ENCODE measurements at places on chromosomes 3 and 15.
A peak's percentile ranks its signal among the peaks of the same experiment; 100 is the strongest.

DNA sequence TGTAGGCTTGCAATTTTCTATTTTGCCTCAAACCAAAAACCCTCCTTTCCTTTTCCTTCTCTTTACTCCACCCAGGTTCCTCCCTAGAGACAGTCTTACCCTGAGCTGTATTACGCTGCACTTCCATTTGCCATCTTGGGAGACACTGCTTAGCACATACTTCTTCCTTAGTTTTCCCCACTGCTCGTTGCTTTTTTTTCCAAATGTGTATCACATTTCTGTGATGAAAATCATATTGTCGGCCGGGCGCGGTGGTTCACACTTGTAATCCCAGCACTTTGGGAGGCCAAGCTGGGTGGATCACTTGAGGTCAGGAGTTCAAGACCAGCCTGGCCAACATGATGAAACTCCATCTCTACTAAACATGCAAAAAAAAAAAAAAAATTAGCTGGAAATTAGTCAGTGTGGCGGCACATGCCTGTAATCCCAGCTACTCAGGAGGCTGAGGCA lies 29.5 kb downstream of the POPDC2 start:
- no peak for DNase-seq

GRCh38 chr3:123066896-123067688 lies at the start of gene PDIA5:
TSS of gene PDIA5 (plus strand) at chr3:123067025. CDS start at chr3:123067165, 140 bp downstream.
- peak; percentile 87 for DNase-seq

- no peak for DNase-seq
Measured at GRCh38 chr15:90870354-90871138, 2.2 kb downstream of the FURIN start.

DNA sequence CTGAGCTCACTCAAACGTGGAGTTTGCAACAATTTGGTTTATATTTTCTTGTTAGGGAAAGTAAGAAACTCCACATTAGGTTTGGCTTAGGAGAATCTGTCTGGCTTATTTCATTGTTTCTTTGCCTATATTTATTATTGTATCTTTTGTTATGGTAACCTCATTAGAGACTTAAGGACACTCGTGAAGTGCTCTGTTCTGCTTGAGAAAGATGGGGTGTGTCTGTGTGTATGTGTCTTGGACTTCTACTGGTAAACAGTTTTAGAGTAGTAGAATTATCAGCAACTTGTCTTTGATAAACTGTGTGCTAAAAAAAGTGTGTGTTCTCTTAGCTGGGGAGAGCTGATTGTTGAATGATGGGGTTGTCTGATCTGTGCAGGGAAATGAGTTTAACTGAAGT lies 306.5 kb downstream of the RBMS3 start:
- DNase-seq: no peak

- no peak for DNase-seq
Measured at GRCh38 chr3:101950510-101950909, 101.2 kb downstream of the NFKBIZ start.

GRCh38 chr15:85886309-85886811 lies 91.6 kb upstream of the KLHL25 start:
- DNase-seq: no peak

- DNase-seq: no peak
Measured at GRCh38 chr3:177102553-177102952, 94.7 kb downstream of the TBL1XR1 start.

DNA sequence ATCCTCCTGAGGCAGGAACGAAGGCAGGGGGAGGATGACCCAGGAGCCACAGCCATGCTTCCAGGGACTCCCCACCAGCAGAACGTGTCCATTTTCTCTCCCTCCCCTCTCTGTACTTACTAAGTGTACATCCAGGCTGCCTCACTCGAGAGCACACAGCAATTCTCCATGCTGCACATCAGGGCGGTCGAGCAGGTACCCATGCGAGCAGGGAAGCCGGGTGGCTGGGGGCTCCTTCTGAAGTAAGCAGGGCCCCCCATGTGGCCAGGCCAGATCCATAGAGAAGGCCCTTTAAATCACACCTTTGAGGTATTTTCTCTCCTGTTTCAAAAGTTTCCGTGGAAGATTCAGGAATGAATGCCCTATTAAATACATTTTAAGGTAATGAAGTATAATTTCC lies 41.2 kb upstream of the SLC6A11 start:
- DNase-seq: no peak

DNA sequence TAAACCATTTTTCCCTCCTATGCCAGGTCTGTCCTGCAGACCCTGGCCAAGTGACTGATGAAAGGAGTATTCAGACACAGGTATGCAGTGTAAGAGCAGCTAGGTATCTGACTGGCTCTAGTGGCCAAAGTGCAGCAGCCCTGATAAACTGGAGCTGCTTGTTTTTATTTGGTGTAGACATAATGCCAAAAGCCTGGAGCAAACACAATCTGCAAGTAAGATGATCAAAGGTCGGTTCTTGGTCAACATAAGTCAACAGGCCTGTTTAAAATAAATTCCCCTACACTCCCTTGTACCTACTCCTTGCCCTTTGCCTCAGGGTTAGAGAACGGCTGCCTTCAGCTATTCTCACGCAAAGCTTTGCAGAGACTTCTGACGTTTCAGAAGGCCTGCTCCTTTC lies 1003.1 kb downstream of the ZPLD1 start:
- DNase-seq: no peak

DNA sequence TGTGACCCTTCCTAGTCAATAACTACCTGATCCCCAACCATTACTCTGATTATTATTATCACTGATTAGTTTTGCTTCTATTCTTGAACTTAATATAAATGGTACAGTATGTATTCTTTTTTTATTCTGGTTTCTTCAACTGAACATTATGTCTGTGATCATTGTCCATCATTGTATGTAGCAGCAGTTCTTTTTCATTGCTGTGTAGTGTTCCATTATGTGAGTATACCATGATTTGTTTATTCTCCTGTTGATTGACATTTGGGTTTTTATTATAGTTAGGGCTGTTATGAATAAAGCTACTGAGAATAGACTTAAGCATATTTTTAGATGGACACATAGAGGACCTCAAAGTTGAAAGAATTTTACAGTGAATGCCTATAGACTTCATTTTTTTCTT lies 2.7 kb downstream of the KIF15 start:
- DNase-seq: no peak

GRCh38 chr3:71072287-71072686 lies 511.2 kb downstream of the FOXP1 start:
- no peak for DNase-seq

DNA sequence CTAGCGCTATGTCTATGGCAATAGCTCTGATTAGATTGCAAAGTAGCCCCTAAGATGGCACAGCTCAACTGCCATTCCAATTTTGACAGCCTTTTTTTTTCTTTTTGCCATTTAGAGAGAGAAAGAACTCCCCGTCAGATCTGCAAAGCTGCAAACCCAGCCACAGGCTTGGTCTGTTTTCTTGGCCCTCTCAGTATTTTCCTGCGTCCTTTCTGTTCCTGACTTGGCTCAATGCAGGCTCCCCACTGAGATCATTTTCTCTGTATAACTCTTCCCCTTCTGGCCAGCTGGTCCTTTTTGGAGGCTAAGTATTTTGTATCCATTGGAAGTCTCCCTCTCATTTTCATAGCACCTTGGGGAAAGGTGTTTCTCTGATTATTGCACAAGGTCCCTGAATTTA lies 386.7 kb downstream of the UNC13C start:
- no peak for DNase-seq

- DNase-seq: no peak
Measured at GRCh38 chr3:197202694-197203093, 95.7 kb downstream of the DLG1 start.

GRCh38 chr3:114942773-114943172 lies 204.3 kb downstream of the ZBTB20 start:
- DNase-seq: no peak

- DNase-seq: no peak
Measured at GRCh38 chr3:19886404-19886803, 47.6 kb downstream of the EFHB start.

DNA sequence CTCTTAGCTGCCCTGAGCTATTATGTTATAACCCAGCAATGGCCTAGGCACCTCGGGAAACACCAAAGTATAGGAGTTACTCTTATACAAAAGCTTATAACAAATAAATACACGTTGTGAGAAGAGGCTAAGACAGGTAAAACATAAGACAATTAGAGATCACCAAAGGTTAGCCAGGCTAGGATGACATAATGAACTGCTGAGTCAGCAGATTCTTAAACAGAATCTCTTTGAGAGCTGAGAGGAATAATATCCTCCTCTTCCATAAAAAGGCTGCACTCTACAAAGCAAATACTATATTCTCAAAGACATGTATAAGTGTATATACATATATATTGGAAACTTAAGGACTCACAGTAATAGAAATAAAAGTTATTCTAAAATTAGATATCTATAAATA lies 37.2 kb downstream of the GOLIM4 start:
- no peak for DNase-seq

- no peak for DNase-seq
Measured at GRCh38 chr3:94004301-94004910, 24.0 kb downstream of the STX19 start.

DNA sequence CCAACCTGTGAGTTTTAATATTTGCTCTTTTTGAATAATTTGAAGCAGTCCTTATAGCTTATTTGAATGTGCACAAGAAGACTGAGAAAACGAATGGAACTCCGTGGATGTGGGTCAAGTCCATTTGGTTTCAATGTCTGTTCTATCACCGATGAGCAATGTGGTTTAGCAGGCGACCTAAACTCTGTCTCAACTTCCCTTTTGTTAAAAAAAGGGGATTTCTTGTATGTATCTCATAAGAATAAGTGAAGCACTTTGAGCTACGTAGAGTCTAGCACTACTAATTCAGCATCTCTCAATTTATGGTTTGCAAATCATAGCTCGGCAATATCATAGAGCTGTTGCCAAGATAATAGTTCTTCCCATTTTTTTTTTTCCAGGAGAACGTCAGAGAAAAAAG lies 4.6 kb upstream of the SKIL start:
- DNase-seq: no peak

DNA sequence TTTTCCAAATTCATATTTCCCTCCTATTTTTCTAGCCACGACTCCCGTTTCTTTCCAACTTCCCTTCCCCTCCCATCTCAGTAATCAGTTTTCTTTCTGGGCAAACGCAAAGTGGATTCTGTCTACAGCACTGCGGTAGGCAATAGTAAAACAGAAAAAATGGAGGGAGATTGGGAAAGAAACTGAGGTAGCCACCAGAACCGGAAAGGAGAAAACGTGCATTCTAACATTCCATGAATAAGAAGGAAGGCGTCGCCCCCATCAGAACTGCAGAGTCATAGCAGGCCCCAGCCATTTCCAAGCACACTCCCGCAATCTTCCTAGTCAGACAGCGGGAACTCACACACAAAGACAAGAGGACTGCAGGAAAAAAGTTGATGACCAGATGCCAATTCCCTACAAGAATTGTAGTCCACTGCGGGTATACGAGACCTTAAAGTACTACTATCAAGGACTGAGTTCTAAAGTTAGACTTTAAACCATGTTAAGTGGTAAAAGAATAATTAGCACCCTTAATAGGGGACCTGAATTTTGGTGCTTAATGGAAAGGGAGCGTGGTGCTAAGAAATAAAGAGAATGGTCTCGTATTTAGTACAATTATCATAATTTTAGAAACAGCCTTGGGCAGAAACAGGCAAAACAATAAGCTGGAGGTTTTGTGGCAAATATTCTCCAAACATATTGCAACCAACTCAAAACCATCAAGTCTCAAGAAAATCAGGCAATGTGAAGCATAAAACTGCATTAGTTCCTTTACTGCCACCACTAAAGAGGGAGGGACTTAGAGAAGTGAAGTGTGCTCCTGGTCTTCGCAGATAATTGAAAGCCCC lies 1.4 kb downstream of the PFN2 start:
- DNase-seq: no peak

GRCh38 chr3:67468511-67468910 lies 185.9 kb downstream of the SUCLG2 start:
- no peak for DNase-seq

DNA sequence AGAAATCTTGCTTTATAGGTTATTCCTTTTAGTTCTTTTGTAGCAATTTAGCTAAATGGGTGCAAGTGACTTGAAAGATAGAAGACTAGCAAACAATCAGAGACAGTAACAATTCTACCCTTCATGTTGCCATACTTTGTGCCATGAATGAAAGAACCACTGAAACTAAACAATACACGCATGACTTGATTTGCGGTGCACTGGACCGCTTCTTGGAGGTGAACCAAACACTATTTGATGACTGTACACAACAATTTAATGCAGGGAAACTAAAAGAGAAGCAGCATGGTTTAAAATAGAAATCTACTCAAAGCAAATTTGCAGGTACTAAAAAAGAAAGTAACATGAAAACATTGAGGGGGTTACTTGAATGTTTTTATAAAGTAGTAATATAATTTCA lies 331.0 kb upstream of the RARB start:
- DNase-seq: no peak

GRCh38 chr15:27050163-27050562 lies 79.2 kb downstream of the GABRG3 start:
- no peak for DNase-seq

DNA sequence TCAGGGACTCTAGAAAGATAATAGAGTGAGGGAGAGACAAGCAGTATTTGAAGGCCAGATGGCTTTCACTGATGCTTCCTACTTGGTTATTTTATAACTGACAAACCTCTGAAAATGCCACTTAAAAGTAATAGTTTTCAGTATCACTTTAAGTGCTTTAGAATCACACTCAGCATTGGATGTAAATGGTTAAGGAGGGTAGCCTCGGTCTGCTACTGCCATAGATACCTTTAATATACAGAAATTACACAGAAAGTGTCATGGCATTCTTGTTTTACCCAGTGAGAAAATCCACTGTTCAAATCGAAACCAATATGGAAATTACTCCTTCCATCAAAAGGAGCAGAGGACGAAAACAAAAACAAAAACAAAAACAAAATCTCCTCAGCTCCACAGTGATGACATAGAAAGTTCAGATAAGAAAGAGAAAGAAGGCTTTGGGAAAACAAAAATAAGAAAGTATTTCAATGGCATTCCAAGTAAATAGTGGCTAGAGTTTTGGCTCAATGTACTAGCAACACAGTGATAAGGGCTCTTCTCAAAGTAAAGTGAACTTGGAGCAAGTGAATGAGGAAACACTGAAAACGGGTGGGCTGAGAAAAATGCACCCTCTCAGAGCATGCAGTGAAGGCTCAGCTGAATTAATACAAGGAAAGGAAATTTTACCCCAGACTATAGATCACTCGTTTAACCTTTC lies 43.2 kb upstream of the CD47 start:
- no peak for DNase-seq

GRCh38 chr3:12643010-12643380 lies 20.9 kb downstream of the RAF1 start:
- no peak for DNase-seq

DNA sequence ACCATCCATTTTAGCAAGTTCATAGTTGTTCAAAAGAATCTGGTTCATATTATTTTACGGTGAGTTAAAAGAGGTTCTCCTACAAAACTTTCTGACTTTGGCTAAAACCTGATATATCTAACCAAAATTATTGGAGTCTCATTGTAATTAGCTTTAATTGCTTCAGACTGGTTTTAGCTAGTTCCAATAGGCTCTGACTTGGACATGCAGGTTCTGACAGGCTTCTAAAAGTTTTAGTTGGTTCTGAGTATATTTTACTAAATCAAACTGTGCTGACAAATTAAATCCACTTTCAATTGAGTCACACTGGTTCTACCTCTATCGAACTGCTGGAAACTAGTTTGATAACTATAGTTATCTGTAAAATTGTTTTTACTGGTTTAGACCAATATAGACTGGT lies 42.1 kb upstream of the RSL24D1 start:
- DNase-seq: no peak

All from stimulated activated naive CD8-positive, alpha-beta T cell treated with anti-CD3 and anti-CD28 coated beads, Interleukin-15, Interleukin-2, amounts not matched to agents 100 U/mL and 50 U/mL, for 24 hours (primary cell).